ENCODE measurements at places on chromosomes 12 and 14. TPM values are rescaled to one million over a fixed set of nuclear protein-coding genes. Genes with fewer than 3 reads are reported as not detected.
A peak's percentile ranks its signal among the peaks of the same experiment; 100 is the strongest.

DNA sequence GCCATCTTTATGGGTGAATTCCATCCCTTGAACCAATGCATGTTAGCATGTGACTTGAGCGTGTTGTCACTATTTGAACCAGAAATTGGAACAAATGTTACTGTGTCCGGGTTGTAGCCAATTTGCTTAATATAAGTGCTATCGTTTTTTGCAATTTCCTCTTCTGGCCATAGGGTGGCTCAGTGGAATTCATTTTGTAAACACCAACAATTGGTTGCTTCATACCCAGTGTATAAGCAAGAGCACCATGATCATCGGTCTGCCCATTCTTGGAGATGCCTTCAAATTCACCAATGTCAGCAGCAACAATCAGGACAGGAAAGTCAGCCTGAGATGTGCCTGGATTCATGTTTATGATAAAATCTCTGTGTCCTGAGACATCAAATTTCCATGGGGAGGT lies 5.0 kb upstream of the NEDD1 start:
- H3K27me3 ChIP-seq = no peaks in the 10 kb centered on the region
- peaks cover 10% of the 10 kb centered on the region for H3K4me1 ChIP-seq
- no peaks in the 10 kb centered on the region for H3K36me3 ChIP-seq
- H3K27ac ChIP-seq = no peak overlapping the region
- no peak for DNase-seq

Gene CPNE6
- total RNA-seq = not detected

Gene KRT6B
- total RNA-seq = not detected

Gene NELL2
- total RNA-seq = 0.55 TPM

- H3K27ac ChIP-seq = no peak overlapping the region
- H3K4me3 ChIP-seq = no peak overlapping the region
- H3K36me3 ChIP-seq = no peaks in the 10 kb centered on the region
- H3K27me3 ChIP-seq = no peaks in the 10 kb centered on the region
- H3K4me1 ChIP-seq = no peaks in the 10 kb centered on the region
These were observed 27.4 kb downstream of the SLC41A2 start for GRCh38 chr12:104930388-104931326.

- H3K36me3 ChIP-seq = no peaks in the 10 kb centered on the region
- no peak overlapping the region for H3K27ac ChIP-seq
- no peak overlapping the region for H3K4me3 ChIP-seq
- H3K4me1 ChIP-seq = peaks cover 29% of the 10 kb centered on the region
These were observed 195.6 kb upstream of the PWP1 start for GRCh38 chr12:107490010-107490409.

- H3K36me3 ChIP-seq = no peaks in the 10 kb centered on the region
- H3K4me1 ChIP-seq = no peaks in the 10 kb centered on the region
- no peak overlapping the region for H3K27ac ChIP-seq
- peak; percentile 5 for DNase-seq
- H3K4me3 ChIP-seq = no peak overlapping the region
These were observed 38.1 kb downstream of the DIO3 start for GRCh38 chr14:101599234-101599885.

DNA sequence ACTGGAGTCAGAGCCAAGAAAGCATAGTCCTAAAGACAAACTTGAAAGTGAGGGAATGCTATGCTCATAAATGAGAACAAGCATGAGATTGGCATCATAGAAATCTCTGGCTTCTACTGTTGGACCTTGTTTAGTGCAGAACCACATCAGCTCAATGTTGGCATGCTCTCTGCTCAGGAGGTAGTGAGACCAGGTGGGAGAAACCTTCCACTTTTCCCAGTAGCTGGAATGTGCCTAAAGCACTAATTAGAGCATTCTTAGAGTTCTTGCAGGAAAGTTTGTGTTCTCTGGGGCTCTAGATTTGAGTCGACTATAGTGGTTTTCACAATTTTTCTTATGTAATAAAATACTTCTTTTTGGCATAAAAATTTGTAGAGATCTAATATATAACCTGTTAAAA lies 159.7 kb upstream of the PRICKLE1 start:
- no peak overlapping the region for H3K27ac ChIP-seq
- H3K27me3 ChIP-seq = no peaks in the 10 kb centered on the region
- H3K4me1 ChIP-seq = peaks cover 10% of the 10 kb centered on the region
- no peak for DNase-seq
- no peak overlapping the region for H3K4me3 ChIP-seq
